ENCODE measurements at places on chromosomes 1 and 21.

DNA sequence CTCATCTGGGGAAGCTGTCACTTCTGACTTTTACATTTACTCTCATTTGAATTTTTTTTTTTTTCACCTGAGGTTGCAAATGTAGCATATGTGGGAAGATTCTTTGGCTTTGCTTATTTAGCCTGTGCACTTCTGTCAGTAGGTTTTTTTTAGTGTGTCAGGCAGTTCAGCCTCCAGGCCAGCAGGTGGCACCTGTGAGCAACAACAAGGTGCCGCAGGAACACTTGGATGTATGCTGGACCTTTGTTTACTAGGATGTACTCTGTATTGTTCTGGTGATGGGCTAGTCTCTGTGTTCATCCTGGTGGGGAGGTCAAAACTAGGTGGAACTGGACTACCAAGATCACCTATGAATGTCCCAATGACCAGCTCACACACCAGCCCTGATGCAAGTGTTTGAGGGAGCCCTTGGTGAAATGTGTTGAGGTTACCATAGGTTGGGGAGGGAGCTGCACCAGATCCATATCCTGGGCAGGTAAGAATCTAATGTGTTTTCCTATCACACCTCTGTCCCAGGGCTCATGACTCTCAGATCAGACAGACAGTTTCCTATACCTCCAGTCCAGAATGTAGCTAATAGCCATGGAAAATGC, 618.2 kb downstream of the BRINP3 start:
- DNase-seq, result no peak

DNA sequence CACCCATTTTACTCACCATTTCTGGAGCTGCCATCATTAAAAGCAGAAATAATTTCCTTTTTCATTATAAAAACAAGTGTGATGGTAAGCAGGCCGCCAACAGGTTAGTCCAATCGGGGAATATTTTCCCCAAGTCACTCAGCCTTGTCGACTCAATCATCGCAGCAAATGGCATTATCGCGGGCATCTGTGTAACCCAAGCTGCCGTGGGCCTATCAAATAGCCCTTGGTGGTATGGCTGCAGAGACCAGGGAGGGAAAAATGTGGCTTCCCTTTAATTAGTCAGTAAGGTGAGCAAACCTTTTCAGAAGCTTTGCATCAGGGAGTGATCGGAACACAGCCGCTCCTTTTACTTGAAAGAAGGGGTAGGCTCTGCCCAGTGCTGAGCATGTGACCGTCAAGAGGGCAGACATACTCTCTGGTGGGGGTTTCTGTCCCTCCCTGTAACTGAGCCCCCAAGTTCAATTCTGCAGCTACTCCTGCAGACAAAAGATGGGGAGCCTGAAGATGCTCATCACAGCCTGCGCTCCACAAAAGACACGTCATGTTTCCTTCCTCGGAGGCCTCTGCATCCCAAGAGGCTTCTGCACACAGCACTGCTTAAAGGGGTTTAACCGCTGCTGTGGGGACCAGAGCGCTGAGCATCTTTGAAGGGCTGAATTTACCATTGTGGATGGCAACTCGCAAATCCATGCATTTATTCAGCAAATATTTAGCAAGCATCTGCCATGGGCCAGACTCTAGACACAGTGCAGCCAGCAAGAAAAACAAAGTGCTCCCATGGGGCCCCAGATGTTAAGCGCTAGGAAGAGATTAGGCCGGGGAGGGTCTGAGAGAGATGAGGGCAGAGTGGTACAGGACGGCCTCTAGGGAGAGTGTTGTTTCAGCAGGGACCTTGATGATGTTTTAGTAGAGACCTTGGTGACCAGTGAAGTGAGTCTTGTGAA, 1.2 kb upstream of the TMPRSS3 start:
- no peak for DNase-seq

DNA sequence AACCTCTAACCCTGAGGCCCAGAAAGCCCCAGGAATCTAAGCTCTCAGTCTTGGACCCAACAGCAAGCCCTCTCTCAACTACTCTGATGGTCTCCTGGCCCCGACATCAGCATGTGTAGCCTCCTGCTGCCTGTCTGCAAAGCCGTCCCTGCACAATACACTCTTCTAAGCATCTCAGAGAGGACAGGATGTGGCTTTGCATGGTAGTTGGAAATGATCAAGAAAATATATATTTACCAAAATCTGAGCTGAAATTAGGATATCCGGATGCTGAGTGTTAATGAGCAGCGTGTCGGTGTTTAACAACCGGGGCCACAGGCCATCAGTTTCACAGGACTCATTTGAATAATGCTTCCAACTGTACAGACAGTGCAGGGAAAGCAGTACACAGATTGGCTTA, 59.1 kb upstream of the SIM2 start:
- DNase-seq, result no peak

- DNase-seq, result peak; percentile 75
These were observed at the start of gene TLCD4 for GRCh38 chr1:95117207-95118066. Gene TLCD4, plus strand, starts transcription at chr1:95117355. Its CDS starts 26,547 bp downstream, at chr1:95143902.

DNA sequence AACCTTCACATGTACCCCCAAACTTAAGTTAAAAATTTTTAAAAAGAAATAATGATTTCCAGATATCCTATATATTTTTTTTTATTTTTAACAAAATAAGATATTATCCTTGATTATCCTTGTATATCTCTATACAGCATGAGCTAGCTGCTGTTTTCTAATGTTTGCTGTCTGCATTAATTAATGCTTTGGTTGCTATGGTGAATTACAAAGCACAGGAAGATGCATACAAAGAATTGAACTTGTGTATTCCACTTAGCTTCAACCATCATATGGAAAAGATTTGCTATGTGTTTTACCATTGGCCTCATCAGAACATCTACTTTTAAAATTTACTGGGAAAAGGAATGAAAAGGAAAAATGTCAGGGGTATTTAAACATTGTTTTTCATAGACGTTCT, 35.4 kb downstream of the VPS45 start:
- no peak for DNase-seq

DNA sequence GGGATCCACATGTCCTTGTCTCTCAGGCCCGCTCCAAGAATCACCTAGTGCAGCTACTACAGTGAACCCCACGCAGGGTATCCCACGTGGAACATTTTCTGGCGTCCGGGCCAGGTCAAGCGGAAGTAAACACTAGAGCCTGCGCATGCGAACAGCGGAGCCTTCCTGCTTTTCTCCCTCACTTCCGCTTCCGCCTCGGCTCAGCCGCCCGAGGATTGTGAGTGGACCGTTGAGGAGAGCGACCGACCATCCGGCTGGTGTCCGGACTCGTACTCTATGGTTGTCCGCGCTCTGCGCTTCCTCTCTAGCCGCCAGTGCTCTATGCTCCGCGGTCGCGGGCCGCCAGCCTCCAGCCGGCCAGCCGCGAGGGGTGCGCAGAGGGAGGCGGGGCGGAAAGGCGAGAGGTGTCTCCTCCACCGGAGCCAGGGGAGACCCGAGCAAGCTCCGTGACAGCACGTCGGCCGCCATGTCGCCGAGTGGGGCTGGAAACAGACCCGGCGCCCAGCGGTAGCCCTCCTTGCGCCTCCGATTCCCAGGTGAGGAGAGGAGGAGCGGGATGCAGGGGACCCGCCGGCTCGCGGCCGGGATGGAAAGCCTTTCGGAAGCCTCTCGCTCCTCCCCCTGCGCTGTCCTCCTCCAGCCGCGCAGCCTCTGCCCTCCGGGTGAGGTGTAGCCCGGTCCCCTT, at the start of the genes CNST and TFB2M:
Gene CNST (plus strand): TSS at position 329 of the 685 bp plus-strand sequence. CDS start 25,107 bp downstream, outside the sequence.
Gene TFB2M (minus strand): TSS at position 134 of the 685 bp plus-strand sequence. CDS start 123 bp downstream, at position 11.
- DNase-seq, result peak; percentile 94

GRCh38 chr1:110875216-110875731, 2.3 kb downstream of the CD53 start:
- DNase-seq, result no peak

- no peak for DNase-seq
These were observed 6.0 kb upstream of the H6PD start for GRCh38 chr1:9228609-9229008.

DNA sequence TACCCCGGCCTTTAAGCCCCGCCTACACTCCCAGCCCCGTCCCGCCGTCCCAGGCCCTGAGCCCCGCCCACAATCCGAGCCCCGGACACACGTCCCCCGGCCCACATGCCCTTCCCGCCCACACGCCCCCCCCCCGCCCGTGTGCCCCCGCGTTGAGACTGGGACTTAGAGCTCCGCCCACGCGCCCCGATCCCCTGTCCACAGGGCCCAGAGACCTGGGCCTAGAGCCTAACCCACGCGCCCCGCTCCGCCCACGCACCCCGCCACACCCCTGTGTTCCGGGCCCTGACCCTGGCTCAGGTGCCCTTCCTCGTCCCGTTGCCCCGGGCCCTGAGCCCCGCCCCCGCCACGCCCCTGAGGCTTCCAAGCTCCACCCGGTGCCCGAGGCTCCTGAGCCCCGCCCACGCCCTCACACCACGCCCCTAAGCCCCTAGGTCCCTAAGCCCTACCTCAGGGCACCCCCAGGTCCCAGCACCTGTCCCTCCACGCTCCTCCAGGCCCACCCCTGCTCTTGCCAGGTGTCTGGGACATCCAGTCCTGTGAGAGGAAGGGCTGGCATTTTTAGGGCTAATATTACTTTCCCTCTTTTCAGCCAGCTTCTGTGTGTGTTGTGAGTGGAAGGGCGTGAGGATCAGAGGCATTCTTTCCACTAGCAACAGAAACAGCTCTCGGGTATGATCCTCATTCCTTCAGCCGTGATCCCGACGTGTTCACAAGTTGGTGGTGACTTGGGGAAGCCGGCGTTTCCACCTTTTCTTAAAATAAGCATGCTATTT, 552 bp upstream of the GPR157 start:
- no peak for DNase-seq

DNA sequence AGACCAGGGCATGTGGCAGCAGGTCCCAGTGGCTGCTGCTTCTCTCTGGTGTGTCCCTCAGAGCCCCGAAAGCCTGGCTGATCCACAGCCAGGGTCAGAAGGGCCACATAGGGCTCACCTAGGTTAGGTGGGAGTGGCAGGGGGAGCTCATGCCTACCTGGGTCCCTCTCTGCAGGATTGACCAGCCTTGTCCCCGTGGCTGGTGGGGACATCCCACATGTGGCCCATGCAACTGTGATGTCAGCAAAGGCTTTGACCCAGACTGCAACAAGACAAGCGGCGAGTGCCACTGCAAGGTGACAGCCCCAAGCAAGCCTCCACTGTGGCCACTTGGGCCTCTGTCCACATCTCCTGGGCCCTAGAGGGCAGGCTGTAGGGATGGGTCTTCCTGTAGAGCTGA, 15.7 kb downstream of the CELSR2 start:
- no peak for DNase-seq

GRCh38 chr1:235502601-235503402, 1.4 kb downstream of the B3GALNT2 start:
- DNase-seq, result no peak

- no peak for DNase-seq
These were observed 17.0 kb downstream of the TNFRSF25 start for GRCh38 chr1:6448749-6449631.

DNA sequence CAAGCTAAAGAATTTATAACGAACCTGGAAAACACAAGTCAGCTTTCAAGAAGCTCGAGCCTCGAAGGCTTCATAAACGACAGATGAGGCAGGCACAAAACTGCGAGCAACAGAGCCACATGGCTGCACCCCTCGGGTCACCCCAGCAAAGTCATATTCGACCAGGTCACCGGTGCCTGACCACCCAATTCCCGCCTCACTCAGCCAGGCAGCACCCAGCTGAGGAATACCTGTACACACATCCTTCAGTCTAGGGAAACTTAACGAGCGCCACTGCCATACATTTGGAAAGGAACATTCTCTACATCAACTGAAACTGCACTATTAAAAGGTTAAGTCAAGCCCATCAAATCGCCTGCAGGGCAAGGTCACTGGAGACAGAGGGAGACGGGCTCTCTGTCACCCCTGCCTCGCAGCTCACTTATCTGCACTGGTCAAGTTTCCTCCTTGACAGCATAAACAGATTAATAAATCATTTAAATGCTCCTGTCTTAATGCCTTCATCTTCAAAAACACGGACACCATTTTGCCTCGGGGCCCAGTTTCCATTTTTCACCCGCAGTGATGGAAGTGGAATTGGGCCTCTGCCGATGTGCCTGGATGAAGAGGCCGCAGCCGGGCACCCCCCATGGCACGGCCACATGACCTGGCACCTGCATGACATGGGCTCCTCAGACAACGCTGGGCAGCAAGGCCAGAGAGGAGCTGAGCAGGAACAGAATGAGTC, 20.6 kb downstream of the NPHP4 start:
- DNase-seq, result no peak

DNA sequence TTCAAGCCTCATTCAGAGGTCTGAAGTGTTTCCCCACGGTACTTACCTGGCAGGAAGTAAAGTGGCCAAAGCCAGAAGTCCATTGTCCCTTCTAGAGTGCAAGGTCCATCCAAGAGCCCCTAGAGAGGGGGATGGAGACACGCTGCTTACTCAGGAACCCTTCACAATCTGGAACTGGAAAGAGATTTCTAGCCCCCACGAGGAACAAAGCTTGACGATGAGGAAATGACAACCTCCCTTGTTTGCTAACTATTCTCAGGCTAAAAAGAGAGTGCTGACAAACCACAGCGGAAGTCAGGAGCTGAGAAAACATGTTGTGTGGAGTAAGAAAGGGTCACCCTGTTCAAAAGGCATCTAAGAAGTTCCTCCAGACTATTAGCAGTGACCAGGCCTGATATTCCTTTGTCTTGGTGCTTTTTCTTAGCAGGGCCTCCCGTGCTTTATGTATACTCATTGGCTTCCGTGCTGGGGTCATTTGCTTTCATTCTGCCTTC, at the start of gene FCMR:
Gene FCMR (minus strand): TSS at position 170 of the 494 bp plus-strand sequence. CDS start 87 bp downstream, at position 83.
- peak; percentile 8 for DNase-seq

DNA sequence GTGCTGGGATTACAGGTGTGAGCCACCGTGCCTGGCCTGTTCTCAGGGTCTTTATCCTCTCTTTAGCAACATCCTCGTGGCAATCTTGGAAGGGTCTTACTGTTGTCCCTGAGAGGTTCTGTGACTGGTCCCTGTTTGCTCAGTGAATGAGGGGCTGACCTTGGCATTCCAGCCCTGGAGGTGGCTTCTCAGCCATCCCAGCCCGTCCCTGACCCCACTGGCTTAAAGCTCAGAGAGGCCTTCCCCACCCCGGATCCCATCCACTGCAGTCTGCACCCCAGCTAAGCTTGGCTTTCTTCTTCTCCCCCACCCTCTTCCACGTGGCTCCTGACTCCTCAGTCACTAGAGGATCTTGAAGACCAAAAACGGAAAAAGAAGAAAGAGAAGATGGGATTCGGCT, 88.3 kb upstream of the TMEM51 start:
- DNase-seq, result no peak

DNA sequence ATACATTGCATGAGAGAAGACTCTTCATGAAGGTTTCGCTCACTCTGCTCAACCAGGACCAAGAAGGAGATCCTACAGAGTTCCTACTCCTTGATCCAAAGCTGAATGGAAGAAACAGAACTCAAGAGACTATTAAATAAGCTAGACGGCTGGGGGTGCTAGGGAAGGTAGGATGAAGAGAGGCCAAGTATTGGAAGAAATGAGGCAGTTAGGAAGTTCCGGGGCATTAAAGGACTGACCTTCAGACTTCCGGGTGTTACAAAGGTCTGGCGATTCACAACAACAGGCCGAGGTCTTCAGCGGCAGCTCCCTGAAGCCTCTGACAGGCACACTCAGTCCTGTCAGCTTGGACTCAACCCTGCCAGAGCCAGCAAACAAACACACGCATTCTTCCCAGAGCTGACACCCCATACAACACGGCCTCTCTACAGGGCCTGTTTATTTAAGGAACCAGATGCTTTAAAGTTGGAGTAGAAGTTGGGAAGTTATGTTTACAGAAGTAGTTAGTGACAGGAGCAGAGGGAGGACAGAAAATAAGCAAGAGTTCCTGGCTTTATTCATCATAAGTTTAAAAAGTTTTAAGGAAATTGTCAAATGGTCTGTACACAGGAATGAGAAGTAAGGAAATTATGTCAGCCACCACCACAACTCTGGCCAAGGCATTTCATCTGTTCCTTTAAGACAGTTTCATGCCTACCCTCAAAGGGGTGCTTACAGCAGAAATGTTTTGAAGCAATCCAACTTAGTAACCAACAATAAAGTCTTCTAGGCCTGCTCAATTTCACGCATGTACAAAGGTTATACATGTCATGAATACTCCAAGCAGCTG, 4.7 kb downstream of the SORT1 start:
- peak; percentile 60 for DNase-seq

- no peak for DNase-seq
These were observed 155.7 kb downstream of the TM2D1 start for GRCh38 chr1:61569303-61569621.

Measured in nucleus accumbens (tissue), 56 donors.